ENCODE measurements at places on chromosomes 12 and 14.

DNA sequence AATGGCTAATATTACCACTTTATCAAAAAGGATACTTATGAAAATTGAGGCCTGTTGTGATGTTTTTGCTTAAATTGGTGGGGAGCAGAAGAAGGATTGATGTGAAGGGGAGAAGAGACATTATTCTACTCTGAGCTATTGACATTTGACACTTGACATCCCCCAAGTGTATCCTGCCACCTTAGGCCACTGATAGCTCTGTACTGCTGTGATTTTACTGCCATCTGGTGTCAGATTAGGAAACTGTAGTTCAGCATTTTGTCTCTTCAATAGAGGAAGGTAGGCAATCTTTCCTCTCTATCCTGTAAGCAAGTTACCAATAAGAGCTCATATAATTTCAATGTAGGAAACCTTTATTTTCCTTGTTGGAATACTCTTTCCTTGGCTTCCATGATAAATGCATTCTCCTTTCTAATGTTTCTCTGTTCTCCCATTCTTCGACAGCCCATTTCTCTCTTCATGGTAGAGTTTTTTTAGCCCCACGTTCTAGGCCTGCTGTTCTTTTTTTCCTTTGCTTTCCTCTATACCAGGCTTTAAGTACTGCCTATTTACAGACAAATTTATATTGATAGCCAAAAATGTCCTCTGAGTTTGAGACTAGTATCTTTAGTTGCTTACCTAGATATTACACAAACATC, 46.3 kb downstream of the PPHLN1 start:
- no peak for DNase-seq

GRCh38 chr12:40742041-40742440, 49.8 kb downstream of the CNTN1 start:
- DNase-seq = no peak

DNA sequence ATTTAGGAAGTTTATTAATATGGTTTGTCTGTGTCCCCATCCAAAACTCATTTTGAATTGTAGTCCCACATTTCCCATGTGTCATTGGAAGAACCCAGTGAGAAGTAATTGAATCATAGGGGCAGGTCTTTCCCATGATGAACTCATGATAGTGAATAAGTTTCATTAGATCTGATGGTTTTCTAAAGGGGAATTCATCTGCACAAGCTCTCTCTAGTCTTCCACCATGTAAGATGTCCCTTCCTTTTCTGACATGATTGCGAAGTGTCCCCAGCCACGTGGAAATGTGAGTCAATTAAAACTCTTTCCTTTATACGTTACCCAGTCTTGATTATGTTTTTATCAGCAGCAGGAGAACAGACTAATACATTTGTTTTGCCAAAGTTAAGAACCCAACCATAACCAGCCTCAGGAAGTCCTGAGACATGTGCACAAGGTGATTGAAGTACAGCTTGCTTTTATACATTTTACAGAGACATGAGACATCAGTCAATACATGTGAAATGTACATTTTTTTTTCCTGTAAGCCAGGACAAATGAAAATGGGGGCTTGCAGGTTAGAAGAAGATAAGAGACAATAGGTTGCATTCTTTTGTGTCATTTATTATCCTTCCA, 1136.7 kb downstream of the TMEM121 start:
- DNase-seq = no peak

GRCh38 chr12:99983456-99984258, 1.1 kb downstream of the ANKS1B start:
- DNase-seq = no peak

DNA sequence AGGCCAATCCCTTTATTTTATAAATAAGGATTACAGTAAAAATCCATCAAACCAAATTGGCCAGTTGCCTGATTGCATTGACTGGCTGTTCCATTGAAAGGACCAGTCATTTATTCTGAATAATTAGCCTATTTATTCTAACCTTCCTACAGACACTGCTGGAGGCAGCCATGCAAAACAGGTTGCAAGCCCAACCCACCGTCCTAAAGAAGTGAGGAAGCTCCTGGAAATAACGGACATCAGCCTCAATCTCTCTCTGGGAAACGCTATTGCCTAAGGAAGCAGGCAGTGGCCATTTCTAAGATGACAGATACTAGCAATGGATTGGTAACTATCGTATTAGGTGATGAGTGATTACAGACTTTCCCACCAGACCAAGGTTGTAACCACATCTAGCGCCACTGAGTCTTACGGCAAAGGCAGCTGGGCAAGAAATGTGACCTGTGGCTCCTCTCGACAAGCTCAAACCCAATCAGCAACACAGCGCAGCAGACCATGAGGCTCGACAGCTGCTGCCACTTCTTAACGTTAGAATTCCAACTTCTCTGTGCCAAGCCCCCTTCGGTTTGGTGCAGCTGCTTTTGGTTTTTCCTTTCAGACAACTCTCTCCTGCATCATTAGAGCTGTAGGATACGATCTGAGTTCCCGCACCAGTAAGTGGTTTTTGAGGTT, 134.2 kb downstream of the KCNK10 start:
- no peak for DNase-seq
